Activated CD8-positive, alpha-beta memory T cell treated with anti-CD3 and anti-CD28 coated beads, Interleukin-2, amount 50 U/mL, for 4 hours (primary cell): ENCODE measurements at places on chromosomes 3 and 15.
A peak's percentile ranks its signal among the peaks of the same experiment; 100 is the strongest.

DNA sequence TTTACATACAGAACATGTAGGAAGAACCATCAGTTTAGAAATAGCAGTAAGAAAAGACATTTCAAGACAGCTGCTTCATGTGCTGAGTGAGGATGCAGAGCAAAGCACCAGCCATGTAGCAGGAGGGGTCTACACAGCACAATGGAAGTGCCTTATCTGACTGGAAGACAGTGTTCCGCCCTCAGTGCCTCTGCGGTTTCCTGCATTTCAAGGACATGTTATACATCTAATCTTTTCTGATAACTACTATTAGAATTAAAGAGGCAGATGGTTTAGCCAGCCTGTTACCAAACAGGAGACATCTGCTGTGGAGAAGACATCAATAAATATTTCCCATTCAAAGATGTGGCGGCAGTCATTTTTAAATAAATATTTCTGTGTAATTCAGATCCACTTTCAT lies 10.6 kb downstream of the LSG1 start:
- DNase-seq, result no peak

DNA sequence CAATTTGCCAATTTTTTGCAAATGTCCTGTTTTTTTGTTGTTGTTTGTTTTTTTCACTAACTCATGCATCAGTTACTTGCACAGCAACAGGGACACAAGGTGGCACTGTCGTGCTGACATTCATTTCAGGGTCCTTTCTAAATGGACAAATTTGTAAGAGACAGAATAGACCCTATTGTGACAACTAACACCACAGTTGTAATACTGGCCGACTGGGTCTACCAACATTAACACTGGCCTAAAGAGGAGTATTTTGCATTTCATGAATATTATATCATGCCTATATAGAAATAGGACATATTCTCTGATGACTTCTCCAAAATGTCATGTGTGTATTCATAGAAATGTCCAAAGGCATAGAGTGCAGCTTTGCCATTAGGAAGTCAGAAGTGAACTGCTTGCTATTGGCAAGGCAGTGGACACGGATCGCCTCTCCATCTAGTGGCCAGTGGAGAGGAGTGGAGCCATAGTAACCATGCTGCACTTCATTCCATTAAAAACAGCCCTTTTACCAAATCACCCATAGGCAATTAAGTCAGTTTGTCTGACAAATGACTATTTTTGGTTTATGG lies 54.8 kb downstream of the ZBTB20 start:
- peak; percentile 63 for DNase-seq

DNA sequence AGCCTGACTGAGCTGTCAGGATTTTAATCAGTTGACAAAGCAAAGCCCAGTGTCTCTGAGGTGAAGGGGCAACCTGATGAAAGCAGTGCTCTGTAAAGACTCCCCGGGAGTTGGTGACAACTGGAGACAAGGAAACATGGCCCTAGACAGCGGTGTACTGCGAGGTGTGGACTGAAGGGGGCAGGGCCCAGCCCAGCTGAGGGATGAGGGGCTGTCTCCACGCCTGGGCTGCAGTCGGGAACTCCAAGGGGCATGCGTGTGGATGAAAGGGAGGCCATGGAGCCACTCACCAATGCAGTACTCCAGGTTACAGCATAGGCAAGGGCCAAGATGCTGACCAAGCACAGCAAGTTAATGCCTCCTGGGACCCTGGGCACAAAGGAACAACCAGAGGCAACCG lies 45.1 kb downstream of the SCAP start:
- DNase-seq, result no peak

GRCh38 chr3:43866529-43867353 lies 176.0 kb downstream of the ABHD5 start:
- DNase-seq, result no peak

GRCh38 chr3:171586274-171586673 lies 126.1 kb upstream of the TNIK start:
- no peak for DNase-seq

DNA sequence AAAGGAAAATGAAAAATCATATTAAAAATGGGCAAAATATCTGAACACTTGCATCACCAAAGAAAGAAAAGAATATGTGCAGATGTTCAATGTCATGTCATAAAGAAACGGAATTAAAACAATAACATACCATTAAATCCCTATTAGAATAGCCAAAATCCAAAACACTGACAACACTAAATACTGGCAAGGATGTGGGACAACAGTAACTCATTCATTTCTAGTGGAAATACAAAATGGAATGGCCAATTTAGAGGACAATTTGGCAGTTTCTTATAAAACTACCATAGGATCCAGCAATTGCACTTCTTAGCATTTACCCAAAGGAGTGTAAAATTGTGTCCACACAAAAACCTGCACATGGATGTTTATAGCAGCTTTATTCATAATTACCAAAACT lies 542.5 kb upstream of the UBE2E2 start:
- DNase-seq, result no peak

GRCh38 chr3:174436367-174436766 lies 422.8 kb upstream of the NAALADL2 start:
- no peak for DNase-seq

GRCh38 chr15:40806672-40807027 lies 239 bp upstream of the ZFYVE19 start:
- no peak for DNase-seq

GRCh38 chr15:92870010-92870591 lies 30.0 kb upstream of the CHD2 start:
- DNase-seq, result no peak

GRCh38 chr3:115301364-115301860 lies 154.3 kb upstream of the ZBTB20 start:
- no peak for DNase-seq

DNA sequence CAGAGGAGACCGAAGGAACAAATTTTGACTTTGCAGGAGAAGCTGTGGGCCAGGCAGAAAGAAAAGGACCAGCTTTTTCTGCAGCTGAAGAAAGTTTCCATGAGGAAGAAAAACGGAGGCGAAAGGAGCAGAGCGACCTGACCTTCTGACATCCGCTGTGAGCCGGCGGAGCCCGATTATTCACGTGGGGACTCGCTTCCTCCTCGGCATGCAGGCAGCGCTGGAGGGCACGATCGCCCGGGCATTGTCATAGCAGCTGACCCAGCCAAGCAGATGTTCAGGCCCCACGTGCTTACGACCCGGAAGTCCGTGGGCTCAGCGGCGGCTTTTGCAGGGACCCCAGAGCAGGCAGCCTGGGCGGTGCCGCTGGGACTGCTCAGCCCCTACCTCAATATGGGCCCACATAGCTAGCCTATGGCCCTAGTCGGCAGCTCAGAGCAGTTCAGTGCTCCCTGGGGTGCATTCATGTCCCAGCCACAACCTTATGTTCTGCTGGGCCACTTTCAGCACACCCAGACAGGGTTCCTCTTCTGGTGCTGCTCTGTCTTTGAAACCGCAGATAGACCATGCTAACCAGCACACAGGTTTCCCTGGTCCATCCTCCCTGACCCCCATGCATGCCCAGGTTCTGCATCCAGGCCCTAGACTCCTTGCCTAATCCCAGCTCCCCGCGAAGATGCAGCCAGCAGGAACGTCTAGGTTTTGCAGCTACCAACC lies 10.5 kb upstream of the EIF4A2 start:
- DNase-seq, result peak; percentile 67

DNA sequence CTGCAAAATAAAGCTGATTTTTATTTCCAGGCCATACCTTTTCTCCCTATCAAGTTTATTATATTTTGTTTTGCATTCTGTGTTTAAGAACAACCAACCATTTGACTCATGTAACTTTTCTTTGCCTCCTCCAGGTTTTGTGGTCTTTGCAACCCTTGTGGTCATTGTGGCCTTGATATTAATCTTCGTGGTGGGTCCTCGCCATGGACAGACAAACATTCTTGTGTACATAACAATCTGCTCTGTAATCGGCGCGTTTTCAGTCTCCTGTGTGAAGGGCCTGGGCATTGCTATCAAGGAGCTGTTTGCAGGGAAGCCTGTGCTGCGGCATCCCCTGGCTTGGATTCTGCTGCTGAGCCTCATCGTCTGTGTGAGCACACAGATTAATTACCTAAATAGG lies 27.6 kb downstream of the NIPA2 start:
- no peak for DNase-seq

GRCh38 chr15:68653031-68653635 lies 74.3 kb downstream of the CORO2B start:
- no peak for DNase-seq

GRCh38 chr3:96017556-96017955 lies 796.8 kb upstream of the EPHA6 start:
- DNase-seq, result no peak

GRCh38 chr3:48024401-48024800 lies 8.2 kb upstream of the MAP4 start:
- no peak for DNase-seq

GRCh38 chr15:77744398-77744797 lies 111.7 kb upstream of the LINGO1 start:
- DNase-seq, result no peak

- no peak for DNase-seq
These were observed 59.7 kb upstream of the TMEM108 start for GRCh38 chr3:132978464-132978863.

DNA sequence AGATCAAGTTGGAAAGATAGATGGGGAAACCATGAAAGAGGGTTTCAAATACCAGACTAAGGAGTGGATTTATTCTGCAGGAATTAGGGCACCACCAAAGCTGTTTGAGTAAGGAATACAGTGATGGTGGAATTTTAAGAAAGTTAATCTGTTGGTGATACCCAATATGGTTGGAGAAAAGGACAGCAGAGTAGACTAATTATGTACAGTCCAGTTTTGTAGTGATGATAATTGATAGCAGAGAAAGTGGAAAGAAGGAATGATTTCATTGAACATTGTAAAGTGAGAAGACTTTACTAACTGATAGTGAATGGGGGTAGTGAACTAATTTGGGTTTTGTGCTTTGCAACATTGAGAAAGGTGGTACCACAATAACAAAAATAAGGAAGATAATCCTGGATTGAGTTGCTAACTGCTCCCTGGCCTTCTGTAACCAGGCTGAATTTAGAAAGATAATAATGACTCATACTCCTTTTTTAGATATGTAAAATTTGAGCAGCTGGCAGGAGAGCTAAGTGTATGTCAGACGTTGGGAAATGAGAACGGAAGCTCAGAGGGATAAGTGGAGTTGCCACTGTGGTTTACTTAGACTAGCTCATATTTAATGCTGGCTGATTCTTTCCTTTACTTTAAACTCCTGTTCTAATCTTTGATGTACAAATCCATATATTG lies 16.9 kb downstream of the TCAIM start:
- no peak for DNase-seq

- no peak for DNase-seq
These were observed 962.2 kb downstream of the TUSC7 start for GRCh38 chr3:117671722-117672318.

DNA sequence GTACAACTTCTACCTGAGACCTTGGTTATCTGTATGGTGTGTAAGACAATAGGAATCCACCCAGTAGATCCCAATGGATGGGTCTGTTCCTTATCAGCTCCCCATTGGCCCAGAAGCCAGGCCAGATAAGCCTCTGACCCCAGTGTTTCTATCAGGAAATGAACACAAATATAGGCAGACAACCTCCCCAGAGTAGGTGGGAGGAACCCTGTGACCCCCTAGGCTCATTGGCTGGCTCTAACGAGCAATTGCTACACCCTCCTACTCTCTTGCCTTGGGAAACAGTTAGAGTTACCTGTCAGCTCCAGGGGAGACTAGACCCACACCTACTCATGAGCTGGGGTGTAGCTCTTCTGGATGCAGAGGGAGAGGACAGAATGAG lies 299.9 kb downstream of the UACA start:
- DNase-seq, result no peak

- DNase-seq, result no peak
These were observed 54.5 kb downstream of the SETD2 start for GRCh38 chr3:47109393-47109792.

GRCh38 chr15:82106679-82107078 lies 60.9 kb upstream of the MEX3B start:
- DNase-seq, result no peak

DNA sequence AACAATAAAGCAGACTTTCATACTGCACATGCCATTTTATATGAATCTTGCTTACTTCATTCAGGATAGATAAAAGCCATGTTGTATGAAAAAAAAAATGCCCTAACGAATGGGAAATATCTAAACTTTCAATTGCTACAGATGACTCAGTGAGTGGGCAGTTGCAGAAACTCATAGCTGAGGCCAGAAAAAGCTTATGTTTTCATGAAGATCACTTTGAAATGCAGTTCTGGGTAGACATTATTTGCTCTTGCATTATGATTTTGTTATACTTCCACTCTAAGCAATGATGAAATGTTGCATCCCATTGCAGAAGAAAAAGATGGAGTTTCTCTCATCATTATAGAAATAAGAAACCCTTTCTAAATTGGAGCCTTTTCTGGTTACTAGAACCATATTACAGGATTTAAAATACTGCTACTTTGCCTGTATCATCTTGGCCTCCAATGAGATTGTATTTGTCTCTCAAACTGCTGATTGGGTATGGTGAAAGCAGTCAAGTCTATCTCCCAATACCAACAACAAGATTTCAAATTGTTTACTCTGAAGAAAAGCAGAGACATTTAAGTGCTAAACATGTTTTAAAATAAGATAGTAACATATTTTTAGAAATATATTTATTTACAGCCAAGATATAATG lies 17.0 kb downstream of the PEAK1 start:
- no peak for DNase-seq

DNA sequence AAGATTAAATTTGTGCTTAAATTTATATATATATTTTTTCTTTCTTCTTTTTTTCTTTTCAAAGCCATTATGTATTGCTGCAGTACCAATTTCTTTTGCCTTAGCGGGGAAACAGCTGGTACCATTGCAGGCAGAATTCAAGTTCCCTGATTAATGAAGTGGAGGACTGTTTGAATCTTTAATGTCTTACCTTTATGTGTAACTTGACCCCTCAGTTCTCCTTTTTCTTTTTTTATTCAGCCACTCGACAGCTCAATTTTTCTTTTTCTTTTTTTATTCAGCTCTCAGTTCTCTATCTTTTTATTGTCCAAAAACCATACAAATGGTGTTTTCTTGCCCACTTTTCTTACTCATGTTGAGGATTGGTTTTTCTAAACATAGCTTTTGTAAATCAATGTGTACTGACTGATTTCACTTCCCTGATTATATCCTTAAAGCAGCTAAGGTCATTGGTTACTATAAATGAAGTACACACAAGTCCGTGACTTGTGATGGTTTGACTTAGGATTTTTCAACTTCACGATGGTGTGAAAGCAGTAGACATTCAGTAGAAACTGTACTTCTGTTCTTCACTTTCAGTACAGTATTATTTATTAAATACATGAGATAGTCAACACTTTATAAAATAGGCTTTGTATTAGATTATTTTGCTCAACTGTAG lies 22.8 kb downstream of the ATP2C1 start:
- no peak for DNase-seq

GRCh38 chr3:125163739-125164601 lies 48.6 kb downstream of the SLC12A8 start:
- no peak for DNase-seq

GRCh38 chr3:106299300-106300098 lies 430.7 kb upstream of the CBLB start:
- DNase-seq, result no peak

DNA sequence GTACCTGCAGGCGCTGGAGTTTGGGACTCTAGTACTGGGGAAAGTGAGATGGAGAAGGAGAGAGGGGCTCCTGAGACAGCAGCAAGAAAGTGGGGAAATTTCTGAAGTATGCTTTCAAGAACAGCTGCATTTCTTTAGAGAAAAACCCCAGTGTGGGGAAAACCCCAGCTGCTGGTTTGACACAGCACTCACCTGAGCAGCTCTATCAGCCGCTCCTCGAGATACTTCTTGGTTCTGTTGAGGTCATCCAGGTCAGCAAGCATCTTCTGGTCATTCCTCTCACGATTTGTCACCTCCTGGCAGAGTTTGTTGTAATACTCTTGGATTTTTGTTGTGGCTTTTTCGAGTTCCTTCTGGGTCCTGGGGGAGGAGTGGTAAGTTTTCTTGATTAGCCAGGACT lies 18.8 kb downstream of the CXCR6 start:
- no peak for DNase-seq
